ENCODE measurements at places on chromosomes 6 and 20. TPM values are rescaled to one million over a fixed set of nuclear protein-coding genes. Genes with fewer than 3 reads are reported as not detected.

- no peak for DNase-seq
- no peaks in the 10 kb centered on the region for H3K27me3 ChIP-seq
- no peak overlapping the region for H3K4me3 ChIP-seq
- no peak overlapping the region for H3K27ac ChIP-seq
- H3K36me3 ChIP-seq: no peaks in the 10 kb centered on the region
These were observed 9.3 kb upstream of the DTD1 start for GRCh38 chr20:18578581-18578980.

GATA5 gene
- not detected for total RNA-seq

FAM217A gene
- not detected for total RNA-seq

GRCh38 chr6:8108759-8109539 lies 6.6 kb upstream of the EEF1E1 start:
- no peaks in the 10 kb centered on the region for H3K36me3 ChIP-seq
- DNase-seq: no peak
- H3K27me3 ChIP-seq: peaks cover 2% of the 10 kb centered on the region
- peaks cover 23% of the 10 kb centered on the region for H3K4me1 ChIP-seq
